ENCODE measurements at places on chromosomes 4 and X.

DNA sequence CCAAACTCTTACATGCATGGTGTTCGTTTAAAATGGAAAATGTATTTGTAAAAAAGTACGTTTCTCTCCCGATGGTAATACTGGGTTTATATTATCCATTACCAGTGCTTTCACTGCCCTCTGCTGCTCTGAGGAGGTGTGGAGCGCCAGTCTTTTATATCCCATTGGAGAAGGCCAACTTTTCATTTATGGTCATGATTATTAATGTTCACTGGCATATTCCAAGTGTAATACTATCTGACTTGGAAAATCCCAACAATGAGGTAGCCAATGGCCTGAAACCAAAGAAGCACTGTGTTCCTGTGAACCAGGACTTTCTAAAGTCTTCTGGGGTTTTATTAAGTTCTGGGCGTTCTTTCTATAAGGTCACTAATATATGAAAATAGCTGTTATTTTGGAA is 80.7 kb downstream of the SYNPO2 start:
- no peak for DNase-seq

GRCh38 chr4:26161030-26161824 is 159.6 kb upstream of the RBPJ start:
- DNase-seq: no peak

- DNase-seq: no peak
Observed at GRCh38 chrX:140318296-140318695, 186.6 kb downstream of the SOX3 start.

GRCh38 chrX:37603938-37604409 is 32.5 kb downstream of the LANCL3 start:
- DNase-seq: no peak

- no peak for DNase-seq
Observed at GRCh38 chrX:966396-967070, 245.9 kb downstream of the CRLF2 start.

GRCh38 chrX:13898603-13899002 is 81.7 kb upstream of the GPM6B start:
- DNase-seq: no peak
